ENCODE measurements at places on chromosomes 7 and 10. TPM values are rescaled to one million over a fixed set of nuclear protein-coding genes. Genes with fewer than 3 reads are reported as not detected.

The FLNC gene
- 1.0 TPM for total RNA-seq

The FAM25A gene
- 342 TPM for total RNA-seq

The GRM3 gene
- total RNA-seq: not detected

The ZNF485 gene
- total RNA-seq: 8.8 TPM

Data from nasal cavity respiratory epithelium epithelial cell of viscerocranial mucosa (primary cell).